ENCODE measurements at places on chromosomes 11 and 22. TPM values are rescaled to one million over a fixed set of nuclear protein-coding genes. Genes with fewer than 3 reads are reported as not detected.
A peak's percentile ranks its signal among the peaks of the same experiment; 100 is the strongest.

DNA sequence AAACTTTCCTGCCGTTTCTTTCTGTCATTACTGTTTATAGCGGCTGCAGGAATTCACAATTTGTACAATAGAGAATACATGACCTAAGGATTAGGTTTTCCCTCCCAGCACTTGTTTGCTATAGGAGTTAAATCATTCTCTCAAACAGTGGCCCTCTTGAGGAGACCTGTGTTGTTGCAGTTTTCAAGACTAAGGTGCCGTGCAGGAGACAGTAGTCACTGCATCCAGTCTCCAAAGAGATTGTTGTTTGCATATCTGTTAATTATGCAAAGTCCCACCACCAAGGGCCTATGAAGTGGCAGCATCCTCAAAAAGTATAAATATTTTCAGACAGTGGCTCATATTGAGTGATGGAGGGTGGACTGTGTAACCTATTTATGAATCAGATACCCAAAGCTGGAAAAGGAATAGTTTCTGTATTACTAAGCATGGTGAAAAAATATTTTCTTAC is 2.3 kb downstream of the PRSS23 start:
- DNase-seq = peak; percentile 39

DNA sequence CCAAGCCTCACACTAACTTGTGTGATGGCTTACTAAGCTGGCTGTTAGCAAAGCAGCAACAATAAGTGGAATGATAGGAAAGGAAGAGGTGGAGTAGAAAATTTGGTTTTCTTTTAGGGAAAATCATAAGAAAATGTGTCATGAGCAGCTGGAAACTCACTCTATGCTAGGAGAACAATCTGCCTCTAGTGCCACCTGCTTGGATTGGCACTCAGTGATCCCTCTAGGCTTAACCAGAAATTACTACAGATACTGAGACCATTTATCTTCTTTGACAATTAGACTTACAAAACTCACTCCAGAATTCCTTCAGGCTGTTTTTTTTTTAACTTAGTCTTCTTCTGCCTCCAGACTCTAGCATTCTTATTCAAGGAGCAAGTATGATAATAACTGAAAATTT is 117.3 kb downstream of the CD44 start:
- no peak for DNase-seq

DNA sequence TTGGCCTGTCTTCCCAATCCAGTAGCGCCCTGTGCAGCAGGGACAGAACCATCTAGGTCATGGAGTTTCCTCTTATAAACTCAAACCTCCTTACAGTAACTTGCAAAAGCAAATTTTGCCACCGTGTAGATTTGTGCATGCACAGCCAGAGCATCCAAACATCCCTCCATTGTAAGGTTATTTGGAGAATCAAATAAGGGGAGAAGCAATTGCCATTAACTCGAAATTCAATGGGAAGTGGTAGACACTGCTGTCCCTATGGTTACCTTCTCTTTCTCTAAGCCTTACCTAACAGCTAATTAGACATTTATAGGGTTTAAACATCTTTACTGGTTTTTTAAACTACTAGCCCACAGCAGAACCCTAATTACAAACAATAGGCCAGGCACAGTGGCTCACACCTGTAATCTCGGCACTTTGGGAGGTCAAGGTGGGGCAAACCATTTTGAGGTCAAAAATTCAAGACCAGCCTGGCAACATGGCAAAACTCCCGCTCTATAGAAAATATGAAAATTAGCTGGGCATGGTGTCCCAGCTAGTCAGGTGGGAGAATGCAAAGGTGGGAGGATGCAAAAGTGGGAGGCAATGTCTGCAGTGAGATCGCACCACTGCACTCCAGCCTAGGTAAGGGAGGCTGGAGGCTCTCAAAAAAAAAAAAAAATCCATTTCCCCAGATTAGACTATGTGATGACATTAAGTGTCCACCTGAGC is 6.6 kb downstream of the HSPA8 start:
- no peak for DNase-seq

GRCh38 chr11:125883375-125883774 is 4.1 kb upstream of the HYLS1 start:
- no peak for DNase-seq

GRCh38 chr11:130420478-130421198 is 7.8 kb downstream of the ADAMTS8 start:
- DNase-seq = no peak

E2F8 gene
- 18.0 TPM for total RNA-seq

C11orf16 gene
- total RNA-seq = not detected

- no peak for DNase-seq
These were observed 124.5 kb upstream of the HSD17B12 start for GRCh38 chr11:43555816-43556611.

- DNase-seq = no peak
These were observed 36.8 kb downstream of the WNT11 start for GRCh38 chr11:76169473-76169896.

TRMU gene
- total RNA-seq = 61.4 TPM

- DNase-seq = no peak
These were observed 40.0 kb upstream of the FIBIN start for GRCh38 chr11:26953770-26954392.

DNA sequence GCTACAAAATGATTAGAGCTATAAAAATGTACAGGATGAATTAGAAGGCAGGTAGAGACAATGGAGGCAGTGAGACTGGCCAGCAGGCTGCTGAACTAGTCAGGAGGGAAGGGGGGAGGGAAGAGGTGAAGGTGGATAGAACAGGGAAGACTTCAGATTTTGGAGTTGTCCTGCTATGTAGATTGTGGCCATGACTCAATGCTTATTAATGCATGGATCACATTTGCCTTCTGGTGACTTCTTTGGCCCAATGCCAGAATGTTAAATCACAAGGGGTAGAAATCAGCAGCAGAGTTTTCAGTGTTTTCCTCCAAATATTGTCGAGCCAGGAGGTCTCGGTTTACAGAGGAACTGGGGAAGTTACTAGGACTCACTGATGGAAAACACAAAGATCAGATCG is 346.6 kb downstream of the AASDHPPT start:
- no peak for DNase-seq

OR51B5 gene
- total RNA-seq = not detected

ZNRD2 gene
- total RNA-seq = 50.7 TPM

- DNase-seq = no peak
These were observed 133.0 kb upstream of the C11orf58 start for GRCh38 chr11:16605389-16605893.

DNA sequence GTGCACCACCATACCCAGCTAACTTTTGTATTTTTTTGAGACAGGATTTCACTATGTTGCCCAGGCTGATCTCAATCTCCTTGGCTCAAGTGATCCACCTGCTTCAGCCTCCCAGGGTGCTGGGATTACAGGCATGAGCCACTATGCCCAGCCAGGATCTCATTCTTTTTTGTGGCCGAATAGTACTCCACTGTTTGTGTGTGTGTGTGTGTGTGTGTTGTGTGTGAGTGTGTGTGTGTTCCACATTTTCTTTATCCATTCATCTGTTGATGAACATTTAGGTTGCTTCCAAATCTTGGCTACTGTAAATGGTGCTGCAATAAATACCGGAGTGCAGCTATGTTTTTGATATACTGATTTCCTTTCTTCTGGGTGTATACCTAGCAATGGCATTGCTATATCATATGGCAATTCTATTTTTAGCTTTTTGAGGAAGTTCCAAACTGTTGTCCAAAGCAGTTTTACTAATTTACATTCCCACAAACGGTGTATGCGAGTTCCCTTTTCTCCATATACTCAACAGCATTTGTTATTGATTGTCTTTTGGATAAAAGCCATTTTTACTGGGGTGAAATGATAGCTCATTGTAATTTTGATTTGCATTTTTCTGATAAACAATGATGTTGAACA is 105.4 kb downstream of the TTC28 start:
- no peak for DNase-seq

GRCh38 chr22:24703101-24703500 is 71.4 kb downstream of the PIWIL3 start:
- DNase-seq = no peak

VWCE gene
- 5.2 TPM for total RNA-seq

DNA sequence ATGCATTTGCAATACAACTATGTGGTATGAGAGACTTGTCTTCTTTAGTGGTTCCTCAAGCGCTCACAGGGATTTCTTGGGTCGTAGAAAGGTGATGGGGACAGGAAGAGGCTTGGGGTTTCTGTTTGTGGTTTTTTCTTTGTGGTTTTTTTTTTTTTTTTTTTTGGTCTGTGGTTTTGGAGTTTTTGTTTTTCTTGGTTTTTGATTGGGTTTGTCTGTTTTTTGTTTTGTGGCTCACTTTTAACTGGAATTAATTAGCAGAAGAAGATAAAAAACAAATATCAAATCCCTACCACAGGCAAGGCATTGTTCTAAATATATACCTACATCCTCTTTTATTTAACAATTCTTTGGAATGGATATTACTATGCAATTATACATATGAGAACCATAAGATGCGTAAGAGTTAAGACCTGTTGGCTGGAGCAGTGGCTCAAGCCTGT is 5.5 kb downstream of the TTC28 start:
- DNase-seq = peak; percentile 38

- no peak for DNase-seq
These were observed 330.9 kb downstream of the CNTN5 start for GRCh38 chr11:99351624-99352023.

LMO1 gene
- not detected for total RNA-seq

DNA sequence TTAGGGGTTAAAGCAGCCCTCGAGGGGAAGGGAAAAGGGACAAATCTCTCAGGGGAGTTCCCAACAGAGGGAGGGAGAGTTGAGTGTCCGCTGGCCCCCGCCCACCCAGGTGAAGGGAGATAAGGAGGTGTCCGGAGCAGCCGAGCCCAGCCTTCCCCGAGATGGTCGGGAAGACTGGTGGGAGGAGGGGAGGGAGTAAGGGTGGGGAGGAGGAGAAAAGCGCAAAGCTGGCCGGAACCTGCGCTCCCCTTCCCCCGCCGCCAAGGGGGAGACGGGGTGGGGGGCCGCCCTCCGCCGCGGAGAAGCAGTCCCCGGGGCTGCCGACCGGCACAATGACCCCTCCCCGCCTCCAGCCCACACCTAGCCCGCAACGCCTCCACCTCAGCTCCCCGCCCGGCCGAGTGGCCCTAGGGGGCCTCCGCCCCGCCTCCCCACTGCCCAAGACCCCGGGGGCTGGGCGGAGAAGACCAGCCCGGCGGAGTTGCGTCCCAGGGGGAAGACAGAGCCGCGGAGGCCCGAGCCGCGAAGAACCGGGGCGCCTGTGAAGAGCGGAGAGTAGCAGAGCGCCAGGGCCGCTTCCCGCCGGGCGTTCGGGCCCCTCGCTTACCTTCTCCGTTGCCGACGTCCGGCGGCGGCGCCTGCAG is 479 bp downstream of the RSF1 start:
- DNase-seq = peak; percentile 58

GRCh38 chr11:111986589-111986988 is 38.6 kb upstream of the DLAT start:
- DNase-seq = no peak

GRCh38 chr11:94910779-94911178 is 62.6 kb downstream of the CWC15 start:
- no peak for DNase-seq

DNA sequence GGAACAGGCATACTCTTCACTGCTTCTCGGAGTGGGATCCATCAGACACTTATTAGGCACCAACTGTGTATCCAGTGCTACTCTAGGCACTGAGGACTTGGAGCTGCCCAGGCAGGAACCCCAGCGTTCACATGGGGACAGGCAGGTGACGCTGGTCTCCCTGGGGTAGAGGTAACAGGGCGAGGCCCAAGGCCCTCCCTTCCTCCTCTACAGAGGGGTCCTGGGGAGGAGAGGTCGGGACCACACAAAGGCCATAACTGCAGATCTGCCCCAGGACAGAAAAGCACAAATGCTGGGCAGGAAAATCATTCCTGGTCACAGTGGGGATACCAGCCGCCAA is 262.2 kb downstream of the BRD1 start:
- DNase-seq = no peak

DNA sequence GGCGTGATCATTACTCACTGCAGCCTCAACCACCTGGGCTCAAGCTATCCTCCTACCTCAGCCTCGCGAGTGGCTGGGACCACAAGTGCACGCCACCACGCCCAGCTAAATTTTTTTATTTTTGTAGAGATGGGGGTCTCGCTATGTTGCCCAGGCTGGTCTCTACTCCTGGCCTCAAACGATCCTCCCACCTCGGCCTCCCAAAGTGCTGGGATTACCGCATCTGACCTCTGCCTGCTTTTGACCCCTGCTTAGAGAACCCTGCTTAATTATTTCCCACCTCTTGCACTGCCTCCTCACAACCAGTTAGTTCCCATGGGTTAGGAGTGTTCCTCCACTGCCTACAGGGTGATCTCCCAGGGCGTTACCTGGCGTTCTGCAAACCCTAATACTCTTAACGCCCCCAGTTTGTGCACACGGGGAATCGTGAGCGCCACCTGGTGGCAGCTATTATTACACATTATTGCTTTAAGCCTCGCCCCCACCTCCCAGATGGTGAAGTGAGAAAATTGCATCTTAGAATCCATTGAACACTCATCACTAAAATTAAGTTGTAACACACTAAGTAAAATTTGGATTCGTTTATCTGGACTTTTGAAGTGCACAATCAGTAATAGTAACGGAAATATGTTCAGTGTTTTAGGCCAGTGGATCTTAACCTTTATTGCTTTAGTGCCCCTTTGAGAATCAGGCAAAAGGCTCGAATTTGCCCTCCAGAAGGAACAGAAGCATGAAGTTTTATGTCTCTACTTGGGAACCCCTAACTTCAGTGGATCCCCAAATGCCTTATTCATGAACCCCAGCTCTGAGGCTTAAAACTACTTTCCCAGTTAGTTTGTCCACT is 61.4 kb upstream of the ASPHD2 start:
- peak; percentile 79 for DNase-seq

Measured in activated CD4-positive, alpha-beta T cell treated with anti-CD3 and anti-CD28 coated beads for 36 hours (primary cell).